ENCODE measurements at places on chromosomes 12 and 14.

- peak; percentile 22 for DNase-seq
Observed at GRCh38 chr12:109736552-109737108, 23.0 kb downstream of the FAM222A start.

DNA sequence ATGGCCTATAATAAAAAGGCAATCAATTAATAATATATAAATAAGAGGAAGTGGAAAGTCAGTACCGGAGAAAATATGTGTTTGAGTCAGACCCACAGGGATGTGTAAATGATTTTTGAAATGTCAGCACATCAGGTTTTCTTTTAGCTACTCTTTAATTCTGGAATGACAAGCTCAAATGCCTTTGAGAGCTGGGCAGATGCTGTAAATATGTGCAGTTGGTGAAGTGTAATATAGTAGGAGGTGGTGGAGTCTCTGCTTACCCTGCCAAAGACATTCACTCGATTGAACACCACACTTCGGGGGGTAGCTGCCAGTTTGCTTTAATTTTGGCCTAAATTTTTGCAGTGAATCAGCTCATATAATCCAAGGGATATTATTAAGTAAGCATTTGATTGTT, 93.0 kb downstream of the PLEKHA5 start:
- DNase-seq: no peak

DNA sequence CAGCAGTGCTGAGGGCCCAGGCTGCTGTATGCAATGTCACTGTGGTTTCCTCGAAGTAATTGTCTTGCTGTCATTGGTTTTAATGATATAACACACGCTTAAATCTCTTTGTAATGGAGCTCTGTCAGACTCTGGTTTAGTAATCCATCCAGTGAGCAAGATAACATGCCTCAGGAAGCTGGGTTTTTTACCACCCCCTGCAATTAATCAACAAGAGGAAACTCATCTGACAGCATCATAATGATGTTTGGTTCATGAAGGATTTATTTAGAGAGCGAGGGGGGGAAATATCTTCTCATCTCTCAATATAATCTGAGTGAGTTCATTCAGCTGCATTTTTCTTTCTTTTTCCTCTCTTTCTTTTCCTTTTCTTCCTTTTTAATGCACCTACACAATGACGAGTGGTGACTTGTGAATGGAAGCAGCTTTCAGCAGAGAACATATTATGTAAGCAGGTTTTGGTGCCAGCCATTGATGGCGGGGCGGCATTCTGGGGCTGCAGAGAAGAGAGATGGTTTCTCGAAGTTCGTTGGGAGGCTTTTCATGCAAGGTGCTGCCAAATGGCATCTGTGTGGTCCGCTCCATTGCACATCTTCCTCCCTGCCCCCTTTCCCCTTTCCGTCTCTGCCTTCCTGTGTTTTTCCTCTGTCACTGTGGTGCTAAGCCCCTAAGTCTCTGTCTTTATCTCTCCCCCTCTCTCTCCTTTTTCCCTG, 6.7 kb downstream of the RPH3A start:
- DNase-seq: no peak

GRCh38 chr12:12716151-12716792, 896 bp upstream of the CDKN1B start:
- DNase-seq: peak; percentile 52

- DNase-seq: no peak
Observed at GRCh38 chr12:12020762-12021161, 50.0 kb upstream of the BCL2L14 start.
